Ovary (tissue), 10 donors: ENCODE measurements at places on chromosomes 2 and 18. TPM values are rescaled to one million over a fixed set of nuclear protein-coding genes. Genes with fewer than 3 reads are reported as not detected.

C2orf80 gene
- polyA plus RNA-seq, result not detected

CXCR1 gene
- 0.04 TPM for polyA plus RNA-seq

ENOSF1 gene
- polyA plus RNA-seq, result 52.7 TPM

DNER gene
- polyA plus RNA-seq, result 0.17 TPM

ERFE gene
- not detected for polyA plus RNA-seq

PROKR1 gene
- polyA plus RNA-seq, result 0.03 TPM

LIMS3 gene
- 3.8 TPM for polyA plus RNA-seq

CASP8 gene
- 6.7 TPM for polyA plus RNA-seq

MARS2 gene
- 1.8 TPM for polyA plus RNA-seq

TNFRSF11A gene
- 0.70 TPM for polyA plus RNA-seq

CASP10 gene
- polyA plus RNA-seq, result 7.8 TPM

POTEI gene
- polyA plus RNA-seq, result not detected

KLHL14 gene
- 1.3 TPM for polyA plus RNA-seq

APLF gene
- polyA plus RNA-seq, result 2.2 TPM

COLEC11 gene
- 19.5 TPM for polyA plus RNA-seq

SOX11 gene
- 0.01 TPM for polyA plus RNA-seq

DDX18 gene
- polyA plus RNA-seq, result 51.0 TPM

UGT1A9 gene
- polyA plus RNA-seq, result not detected

TRIM54 gene
- polyA plus RNA-seq, result 0.21 TPM

ALPG gene
- polyA plus RNA-seq, result 0.02 TPM

MFF gene
- polyA plus RNA-seq, result 98.0 TPM

CHCHD5 gene
- 26.0 TPM for polyA plus RNA-seq

GKN2 gene
- 0.77 TPM for polyA plus RNA-seq

SMIM21 gene
- not detected for polyA plus RNA-seq

MYCN gene
- polyA plus RNA-seq, result 2.7 TPM

TPO gene
- polyA plus RNA-seq, result 0.18 TPM

MC4R gene
- 0.45 TPM for polyA plus RNA-seq

LRP2 gene
- polyA plus RNA-seq, result 0.01 TPM

PARD6G gene
- 8.2 TPM for polyA plus RNA-seq

MAP3K19 gene
- polyA plus RNA-seq, result 0.02 TPM

ABHD1 gene
- polyA plus RNA-seq, result 1.6 TPM

EFEMP1 gene
- polyA plus RNA-seq, result 482 TPM

FMNL2 gene
- 37.9 TPM for polyA plus RNA-seq

APCDD1 gene
- polyA plus RNA-seq, result 50.0 TPM

TYMS gene
- polyA plus RNA-seq, result 8.4 TPM

SFT2D3 gene
- polyA plus RNA-seq, result 5.1 TPM

GKN1 gene
- not detected for polyA plus RNA-seq

G6PC2 gene
- polyA plus RNA-seq, result not detected

SCYGR8 gene
- polyA plus RNA-seq, result not detected

LMAN1 gene
- polyA plus RNA-seq, result 26.8 TPM
